Stimulated activated CD4-positive, alpha-beta T cell treated with anti-CD3 and anti-CD28 coated beads, TNF-alpha, amount 100 ng/mL, for 1 hour (primary cell): ENCODE measurements at places on chromosomes 5 and 9.

- no peak for DNase-seq
Observed at GRCh38 chr5:9604416-9604815, 25.7 kb downstream of the TAS2R1 start.

DNA sequence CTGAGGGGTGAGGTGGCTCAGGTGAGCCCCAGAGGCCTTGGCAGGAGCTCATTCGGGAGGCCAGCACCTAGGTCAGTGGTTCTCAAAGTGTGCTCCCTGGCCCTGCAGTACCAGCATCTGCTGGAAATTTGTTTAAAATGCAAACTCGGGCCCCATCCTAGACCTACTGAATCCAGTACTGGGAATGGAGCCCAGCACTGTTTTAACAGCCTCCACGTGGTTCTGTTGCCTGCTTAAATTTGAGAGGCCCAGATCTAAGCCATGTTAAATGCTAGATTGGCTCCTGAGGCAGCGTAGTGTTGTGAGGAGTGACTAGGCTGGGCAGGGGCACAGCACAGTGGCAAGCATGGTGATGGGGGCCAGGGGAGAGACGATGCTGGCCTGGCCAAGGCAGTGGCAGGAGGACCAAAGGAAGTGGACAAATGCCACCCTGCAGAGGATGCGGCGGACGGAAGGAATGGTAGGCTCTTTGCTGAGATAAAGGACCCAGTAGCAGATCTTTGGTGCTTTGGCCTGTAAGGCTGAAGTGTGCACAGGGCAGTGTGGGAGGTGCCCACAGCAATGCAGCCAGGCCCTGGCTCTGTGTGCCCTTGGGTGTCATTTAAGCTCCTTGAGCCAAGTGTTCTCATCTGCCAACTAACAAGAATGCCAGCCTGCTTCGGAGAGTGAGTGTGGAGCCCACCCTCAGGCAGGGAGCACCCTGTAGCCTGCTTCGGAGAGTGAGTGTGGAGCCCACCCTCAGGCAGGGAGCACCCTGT, 4.2 kb downstream of the PRR7 start:
- no peak for DNase-seq

DNA sequence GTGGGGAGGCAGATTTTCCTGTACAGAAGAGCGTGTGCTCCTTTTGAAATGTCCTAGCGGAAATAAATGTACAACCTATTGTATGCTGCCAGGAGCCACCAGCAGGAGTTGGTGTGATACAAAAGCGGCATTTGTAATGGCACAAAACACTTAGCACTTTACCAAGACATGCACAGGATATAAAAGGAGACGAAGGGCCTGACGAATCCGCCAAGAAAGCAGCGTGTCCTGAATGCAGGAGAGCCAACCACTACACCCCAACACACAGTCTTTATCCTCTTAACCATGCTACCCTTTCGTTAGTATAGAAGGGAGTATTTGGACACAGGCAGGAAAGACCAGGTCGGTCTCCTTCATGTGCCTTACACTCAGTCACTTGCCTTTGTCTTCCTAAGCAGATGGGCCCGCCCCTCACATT, 218.1 kb downstream of the TRIM32 start:
- DNase-seq = no peak

GRCh38 chr5:135053278-135053677, 19.2 kb upstream of the PITX1 start:
- DNase-seq = no peak

DNA sequence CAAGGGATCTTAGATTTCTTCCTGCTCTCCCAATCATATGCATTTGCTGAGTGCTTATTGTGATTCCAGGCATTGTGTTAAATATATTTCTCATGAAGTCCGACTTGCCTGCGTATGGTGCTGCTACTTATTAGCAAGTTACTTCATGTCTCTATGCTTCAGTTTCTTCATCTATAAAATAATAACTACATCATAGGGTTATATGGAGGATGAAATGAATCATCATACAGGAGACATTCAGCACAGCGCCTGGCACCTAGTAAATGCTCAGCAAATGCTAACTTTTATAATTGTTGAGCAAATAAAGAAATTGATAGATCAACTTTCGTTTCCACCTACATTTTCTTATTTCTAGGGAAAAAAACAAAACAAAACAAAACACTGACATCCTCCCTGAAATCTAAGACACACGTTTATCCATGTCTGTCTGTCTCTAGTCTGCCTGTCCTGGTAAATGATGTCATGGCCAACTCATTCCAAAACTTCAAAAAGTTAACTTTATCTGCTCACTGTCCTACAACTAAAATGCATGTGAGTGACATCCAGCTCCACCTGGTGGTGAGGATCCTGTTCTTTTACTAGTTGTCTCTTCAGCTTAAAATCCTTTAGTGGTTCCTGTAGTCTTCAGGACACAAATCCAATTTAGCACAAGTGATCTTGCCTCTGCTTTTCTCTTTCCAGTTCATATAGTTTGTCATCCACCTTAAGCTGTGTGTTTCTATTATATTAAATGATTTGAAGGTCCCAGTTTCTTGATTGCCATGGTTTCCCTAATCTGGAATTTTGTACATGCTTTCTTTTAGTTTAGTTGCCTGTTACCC, 27.7 kb downstream of the PPP3R2 start:
- no peak for DNase-seq

DNA sequence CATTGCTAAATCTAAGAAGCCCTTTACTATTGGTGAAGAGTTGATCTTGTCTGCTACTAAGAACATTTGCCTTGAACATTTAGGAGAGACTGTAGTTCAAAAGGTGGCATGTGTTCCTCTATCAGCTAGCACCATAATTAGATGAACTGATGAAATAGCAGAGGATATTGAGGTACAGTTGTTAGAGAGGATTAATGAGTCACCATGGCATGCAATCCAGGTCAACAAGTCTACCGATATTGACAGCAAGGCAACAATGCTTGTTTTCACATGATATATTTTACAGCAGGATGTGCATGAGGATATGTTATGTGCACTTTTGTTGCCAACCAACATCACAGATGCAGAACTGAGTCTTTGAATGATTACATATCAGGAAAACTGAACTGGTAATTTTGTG, 134.3 kb upstream of the CDH9 start:
- DNase-seq = no peak

- no peak for DNase-seq
Observed at GRCh38 chr9:22008717-22009505, at the start of gene CDKN2B. CDKN2B (minus strand) TSS chr9:22009305; CDS start chr9:22008953, 352 bp downstream.

- DNase-seq = no peak
Observed at GRCh38 chr9:129685220-129685932, 19.9 kb downstream of the PRRX2 start.

DNA sequence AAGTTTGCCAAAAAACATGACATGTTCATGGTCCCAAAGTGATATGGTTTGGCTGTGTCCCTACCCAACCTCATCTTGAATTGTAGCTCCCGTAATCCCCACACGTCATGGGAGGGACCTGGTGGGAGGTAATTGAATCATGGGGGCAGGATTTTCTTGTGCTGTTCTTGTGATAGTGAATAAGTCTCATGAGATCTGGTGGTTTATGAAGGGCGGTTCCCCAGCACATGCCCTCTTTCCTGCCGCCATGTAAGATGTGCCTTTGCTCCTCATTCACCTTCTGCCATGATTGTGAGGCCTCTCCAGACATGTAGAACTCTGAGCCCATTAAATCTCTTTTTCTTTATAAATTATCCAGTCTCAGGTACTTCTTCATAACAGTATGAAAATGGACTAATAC, 322.1 kb downstream of the MED10 start:
- DNase-seq = no peak

- DNase-seq = no peak
Observed at GRCh38 chr9:79580055-79580454, 8.3 kb downstream of the TLE4 start.
